ENCODE measurements at places on chromosomes 6 and 20. TPM values are rescaled to one million over a fixed set of nuclear protein-coding genes. Genes with fewer than 3 reads are reported as not detected.

AFDN gene
- total RNA-seq: 15.2 TPM

IL17F gene
- not detected for total RNA-seq

CDS2 gene
- total RNA-seq: 59.4 TPM

DACT2 gene
- total RNA-seq: 0.20 TPM

MCCD1 gene
- not detected for total RNA-seq

ELOVL4 gene
- 2.0 TPM for total RNA-seq

TXLNB gene
- total RNA-seq: not detected

DEFB132 gene
- not detected for total RNA-seq

WFDC2 gene
- total RNA-seq: not detected

VGLL2 gene
- not detected for total RNA-seq

PI3 gene
- total RNA-seq: 1.8 TPM

FAM83D gene
- 74.4 TPM for total RNA-seq

BFSP1 gene
- 4.1 TPM for total RNA-seq

HCRTR2 gene
- total RNA-seq: not detected

ELOVL2 gene
- total RNA-seq: 6.8 TPM

NKX2-2 gene
- not detected for total RNA-seq

TSBP1 gene
- total RNA-seq: not detected

STX11 gene
- 2.3 TPM for total RNA-seq

Measured in A549 treated with CORT108297 at 1 μM for 4 hours (cell line).